Endothelial cell of coronary artery (primary cell): ENCODE measurements at places on chromosomes 6 and 20. TPM values are rescaled to one million over a fixed set of nuclear protein-coding genes. Genes with fewer than 3 reads are reported as not detected.

The SMOC2 gene
- not detected in 2 replicates for total RNA-seq

The KCNK16 gene
- total RNA-seq, result not detected in 2 replicates

The OOEP gene
- total RNA-seq, result not detected in 2 replicates

The MCHR2 gene
- total RNA-seq, result not detected in 2 replicates

The PTCRA gene
- total RNA-seq, result not detected in 2 replicates

The DSP gene
- under 0.01 and 10.5 TPM in 2 replicates for total RNA-seq

The DCDC2 gene
- not detected in 2 replicates for total RNA-seq
